SK-N-DZ (cell line): ENCODE measurements at places on chromosomes 6 and 20.

GRCh38 chr6:33772902-33773472, 15.9 kb downstream of the LEMD2 start:
- DNase-seq = no peak

- no peak for DNase-seq
Measured at GRCh38 chr6:93176070-93176469, 243.3 kb downstream of the EPHA7 start.

DNA sequence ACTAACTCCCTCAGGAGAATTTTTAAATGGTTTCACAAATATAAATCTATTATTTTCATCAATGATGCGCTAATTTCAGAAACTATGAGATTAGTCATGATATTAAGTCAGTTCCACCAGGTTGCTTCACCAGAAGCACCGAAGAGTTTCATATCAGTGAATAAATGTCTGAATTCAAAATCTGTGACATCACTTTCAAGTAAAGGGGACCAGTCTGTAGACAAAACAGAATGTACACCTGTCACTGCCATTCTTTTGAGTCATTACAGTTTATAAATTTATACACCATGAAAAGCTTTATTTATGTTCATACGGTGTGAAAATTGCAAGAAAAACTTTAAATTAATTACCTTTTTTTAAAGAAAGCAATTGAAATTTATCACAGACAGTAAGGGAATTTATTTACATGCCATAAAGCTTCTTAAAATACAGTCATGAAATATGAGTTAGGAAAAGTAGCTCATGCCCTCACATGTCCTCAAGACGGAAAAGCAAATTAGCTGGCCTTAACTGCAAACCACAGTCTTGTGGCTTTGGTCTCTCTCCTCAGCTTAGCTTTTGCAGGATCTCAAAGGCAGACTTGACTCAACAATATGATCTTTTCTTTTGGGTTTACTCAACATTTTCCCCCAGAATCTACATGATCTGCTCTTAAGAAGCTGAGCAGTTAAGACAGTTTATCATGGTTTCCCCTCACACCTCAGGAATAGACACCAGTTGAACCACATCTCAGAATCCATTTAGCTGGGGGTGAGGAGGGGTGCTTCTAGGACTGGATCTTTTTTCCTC, 177.7 kb upstream of the MCHR2 start:
- DNase-seq = no peak

DNA sequence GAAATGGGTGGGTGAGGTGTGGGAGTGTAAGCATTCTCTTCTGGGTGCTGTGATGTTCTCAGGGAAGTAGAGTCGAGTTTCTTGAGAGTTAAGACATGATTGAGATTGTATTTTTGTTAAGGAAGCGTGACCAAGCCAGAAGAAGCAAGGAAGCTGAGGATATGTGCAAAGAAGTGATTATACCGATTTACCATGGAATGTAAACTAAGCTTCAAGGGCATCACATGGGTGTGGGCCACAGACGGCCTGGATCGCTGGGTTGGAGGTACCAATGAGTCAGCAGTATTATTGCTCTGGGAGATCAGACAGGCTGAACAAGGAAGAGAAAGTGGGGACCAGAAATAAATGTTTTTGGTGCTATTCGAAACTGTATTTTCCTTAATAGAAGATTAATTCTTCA, 184.1 kb upstream of the GMDS start:
- DNase-seq = no peak

DNA sequence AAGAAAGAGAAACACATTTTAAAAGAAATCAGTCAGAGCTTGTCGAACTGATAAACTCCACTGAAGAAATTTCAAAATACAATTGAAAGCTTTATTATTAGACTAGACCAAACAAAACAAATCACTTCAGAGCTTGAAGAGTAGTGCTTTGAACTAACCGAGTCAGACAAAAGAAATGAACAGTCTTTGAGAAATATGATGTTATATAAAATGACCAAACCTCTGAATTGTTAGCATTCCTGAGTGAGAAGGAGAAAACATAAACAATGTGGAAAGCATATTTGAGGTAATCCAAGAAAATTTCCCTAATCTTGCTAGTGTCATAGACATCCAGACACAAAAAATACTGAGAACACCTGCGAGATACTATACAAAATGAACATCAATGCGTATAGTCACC, 13.2 kb upstream of the CST4 start:
- no peak for DNase-seq

- no peak for DNase-seq
Measured at GRCh38 chr20:33408716-33409654, 7.7 kb upstream of the CDK5RAP1 start.

DNA sequence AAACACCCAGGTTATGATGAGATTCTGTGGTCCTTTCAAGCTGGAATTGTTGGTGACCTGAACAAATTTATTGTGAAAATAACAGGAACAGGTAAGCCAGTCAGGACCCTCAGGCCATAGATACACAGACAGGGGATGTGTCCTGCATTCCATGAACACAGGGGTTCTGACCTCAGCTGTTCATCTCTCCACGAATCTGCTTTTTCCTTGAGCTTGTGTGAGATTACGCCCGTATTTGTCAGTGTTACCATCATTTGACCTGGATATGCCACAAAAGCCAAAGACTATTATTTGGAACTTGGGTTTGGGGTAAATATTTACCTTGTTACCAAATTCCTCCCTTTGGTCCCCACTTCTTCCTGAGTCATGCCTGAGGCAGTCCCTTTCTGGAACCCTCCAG, 288.9 kb downstream of the PREX1 start:
- DNase-seq = no peak

- DNase-seq = no peak
Measured at GRCh38 chr6:83385473-83385872, 45.4 kb downstream of the ME1 start.

GRCh38 chr6:142207265-142207877, 60.3 kb downstream of the VTA1 start:
- peak; percentile 49 for DNase-seq

DNA sequence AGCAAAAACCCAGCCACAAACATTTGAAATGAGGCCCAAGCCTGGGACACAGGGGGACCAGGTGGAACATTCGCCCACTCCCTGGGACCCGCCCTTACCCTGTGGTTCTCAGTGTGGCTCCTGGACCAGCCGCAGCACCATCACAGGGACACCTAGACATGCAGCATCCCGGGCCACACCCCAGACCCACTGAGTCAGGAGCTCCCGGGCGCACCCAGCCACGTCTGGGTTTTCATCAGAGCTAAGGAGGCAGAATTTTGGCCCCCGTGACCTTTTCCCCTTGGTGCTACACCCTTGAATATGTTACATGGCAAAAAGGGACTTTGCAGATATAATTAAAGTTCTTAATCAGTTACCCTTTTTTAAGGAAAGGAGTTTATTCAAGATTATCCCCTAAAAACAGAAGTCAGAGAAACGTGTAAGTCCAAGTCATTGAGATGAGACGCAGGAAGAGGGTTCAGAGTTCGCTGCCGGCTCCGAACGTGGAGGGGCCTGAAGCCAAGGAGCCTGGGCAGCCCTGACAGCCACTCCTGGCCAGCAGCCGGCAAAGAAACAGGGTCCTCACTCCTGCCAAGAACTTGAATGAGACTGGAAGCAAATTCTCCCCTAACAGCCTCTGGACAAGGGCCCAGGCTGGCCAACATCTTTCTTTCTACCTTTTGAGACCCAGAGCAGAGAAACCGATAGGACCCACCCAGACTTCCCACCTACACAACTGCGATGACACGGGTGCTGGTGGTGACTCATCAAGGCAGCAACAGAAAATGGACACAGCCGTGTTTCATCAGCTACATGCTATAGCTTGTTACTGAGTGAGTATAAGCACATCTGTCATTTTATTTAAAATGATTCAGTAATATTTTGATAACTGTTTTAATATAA, 25.3 kb downstream of the BFSP1 start:
- no peak for DNase-seq

GRCh38 chr20:6832811-6833210, 65.3 kb downstream of the BMP2 start:
- no peak for DNase-seq

- no peak for DNase-seq
Measured at GRCh38 chr20:16394784-16395183, 178.5 kb downstream of the KIF16B start.

- no peak for DNase-seq
Measured at GRCh38 chr6:61562098-61562497, 723.9 kb downstream of the KHDRBS2 start.

GRCh38 chr6:106360989-106361430, 493 bp downstream of the CRYBG1 start:
- DNase-seq = no peak

DNA sequence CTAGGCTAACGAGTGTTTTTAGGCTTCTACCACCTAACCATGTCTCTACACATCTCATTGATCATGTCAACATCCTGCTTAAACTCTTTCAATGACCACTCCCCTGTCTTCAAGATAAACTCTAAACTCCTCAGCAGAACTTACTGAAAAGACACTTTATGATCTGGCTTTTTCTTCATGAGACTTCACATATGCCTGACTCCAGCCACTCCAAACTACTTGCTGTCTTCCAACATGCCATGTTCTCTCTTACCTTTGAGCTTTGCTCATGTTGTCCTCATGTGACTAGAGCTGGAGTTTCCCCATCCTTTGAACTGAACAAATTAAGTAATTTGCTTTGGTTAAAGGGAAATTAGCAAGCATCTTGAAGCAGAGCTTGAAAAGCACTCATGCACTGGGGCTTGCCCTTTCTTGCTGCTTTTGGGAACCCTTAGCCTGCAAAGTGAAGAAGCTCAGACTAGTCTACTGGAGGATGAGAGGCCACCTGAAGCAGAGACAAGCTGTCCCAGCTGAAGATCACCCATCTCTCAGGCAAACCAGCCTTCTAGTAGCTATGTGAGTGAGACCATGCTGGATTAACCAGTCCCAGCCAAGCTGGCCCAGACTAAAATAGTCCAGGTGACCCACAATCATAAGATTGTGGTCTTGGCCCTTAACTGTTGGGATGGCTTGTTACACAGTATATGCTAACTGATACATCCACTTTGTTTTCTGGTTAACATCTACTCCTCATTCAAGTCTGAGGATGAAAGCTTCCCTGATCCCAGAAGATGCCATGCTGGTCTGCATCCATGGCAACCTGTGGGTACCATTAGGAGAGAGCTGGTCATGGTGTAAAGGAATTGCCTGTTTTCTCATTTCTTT, 235.8 kb downstream of the GMPR start:
- DNase-seq = no peak

GRCh38 chr20:19451923-19452295, 239.5 kb downstream of the SLC24A3 start:
- DNase-seq = no peak

- peak; percentile 25 for DNase-seq
Measured at GRCh38 chr6:41505122-41506049, 40.8 kb upstream of the FOXP4 start.

DNA sequence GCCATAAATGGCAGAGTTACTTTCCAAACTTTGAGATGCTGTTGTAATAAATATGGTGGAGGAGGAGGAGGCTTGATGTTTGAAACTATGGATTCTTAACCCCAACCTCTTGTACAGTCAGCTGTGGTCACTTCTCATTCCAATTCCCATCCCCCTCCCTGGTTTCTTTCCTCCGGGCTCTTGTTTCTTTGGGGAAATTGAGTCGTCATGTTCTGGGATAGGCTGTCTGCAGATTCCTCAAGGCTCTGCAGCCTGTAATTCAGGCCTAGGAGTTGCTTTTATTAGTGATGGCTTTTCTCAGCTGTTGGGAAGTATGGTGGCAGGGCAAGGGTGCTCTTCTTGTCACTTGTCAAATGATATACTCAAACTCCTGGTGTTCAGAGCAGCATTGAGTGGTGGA, 2.6 kb downstream of the PTK7 start:
- no peak for DNase-seq

GRCh38 chr20:64110411-64111068, 3.2 kb upstream of the NPBWR2 start:
- no peak for DNase-seq

GRCh38 chr6:46850792-46851191, 57.6 kb downstream of the MEP1A start:
- no peak for DNase-seq

- DNase-seq = no peak
Measured at GRCh38 chr6:16533210-16533609, 228.1 kb downstream of the ATXN1 start.

- peak; percentile 86 for DNase-seq
Measured at GRCh38 chr6:47083586-47084047, 41.5 kb upstream of the ADGRF1 start.
